ENCODE measurements at places on chromosomes 11 and 22.

DNA sequence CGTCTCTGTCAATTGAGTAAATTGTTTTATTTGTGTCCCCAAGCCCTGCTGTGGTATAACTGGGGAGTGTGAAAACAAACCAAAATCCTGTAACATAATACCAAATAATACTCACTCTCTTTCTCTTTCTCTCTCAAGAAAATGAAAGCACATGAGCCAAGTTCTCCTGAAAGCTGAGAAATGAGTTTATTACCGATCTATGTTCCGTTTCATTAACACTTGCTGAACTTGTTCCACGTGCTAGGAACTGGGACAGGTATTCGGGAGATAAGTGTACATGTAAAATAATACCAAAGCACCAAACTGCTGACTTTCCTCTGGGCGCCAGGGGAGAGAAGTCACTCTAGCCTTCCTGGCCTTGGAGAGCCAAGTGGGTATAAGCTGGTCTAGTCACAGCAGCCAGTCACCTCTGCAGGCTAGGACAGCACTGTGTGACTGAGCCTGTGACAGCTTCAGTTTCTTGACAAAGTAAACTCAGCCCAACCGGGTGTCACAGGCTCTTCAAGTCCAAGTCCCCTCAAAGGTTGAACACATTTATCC lies 23.1 kb downstream of the CD6 start:
- DNase-seq: no peak

DNA sequence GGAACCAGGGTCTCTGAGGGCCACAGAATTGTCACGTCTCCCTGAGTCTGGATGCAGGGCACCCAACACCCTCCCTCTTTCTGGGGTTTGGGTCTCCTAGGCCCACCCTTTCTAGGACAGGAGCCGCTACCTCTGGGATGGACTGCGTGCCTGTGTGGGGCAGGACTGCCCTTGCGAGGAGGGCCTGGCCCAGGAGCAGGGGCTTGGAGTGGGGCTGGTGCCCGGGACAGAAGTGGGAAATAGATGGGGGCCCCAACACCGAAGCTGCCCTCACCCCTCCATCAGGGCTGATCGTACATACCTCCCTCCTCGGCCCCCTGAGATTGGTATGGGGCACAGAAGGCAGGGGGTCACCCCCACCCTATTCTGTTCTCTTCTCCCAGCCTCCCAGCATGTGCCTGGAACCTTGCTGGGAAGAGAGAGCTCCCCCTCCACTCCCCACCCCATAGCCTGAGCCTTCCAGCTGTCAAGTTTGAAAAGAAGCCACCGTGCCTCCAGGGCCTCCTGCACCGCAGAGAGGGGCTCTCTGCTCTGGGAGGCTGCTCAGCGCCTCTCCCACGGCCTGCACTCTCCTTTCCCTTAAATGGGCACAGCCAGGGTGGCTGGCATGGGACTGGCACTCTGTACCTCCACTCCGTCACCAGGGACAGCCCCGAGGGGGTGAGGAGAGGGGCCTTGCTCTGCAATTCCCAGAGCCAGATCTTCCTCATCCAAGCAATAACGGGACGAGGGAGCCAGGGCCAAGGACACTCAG lies 1.8 kb downstream of the LRRC10B start:
- DNase-seq: no peak

DNA sequence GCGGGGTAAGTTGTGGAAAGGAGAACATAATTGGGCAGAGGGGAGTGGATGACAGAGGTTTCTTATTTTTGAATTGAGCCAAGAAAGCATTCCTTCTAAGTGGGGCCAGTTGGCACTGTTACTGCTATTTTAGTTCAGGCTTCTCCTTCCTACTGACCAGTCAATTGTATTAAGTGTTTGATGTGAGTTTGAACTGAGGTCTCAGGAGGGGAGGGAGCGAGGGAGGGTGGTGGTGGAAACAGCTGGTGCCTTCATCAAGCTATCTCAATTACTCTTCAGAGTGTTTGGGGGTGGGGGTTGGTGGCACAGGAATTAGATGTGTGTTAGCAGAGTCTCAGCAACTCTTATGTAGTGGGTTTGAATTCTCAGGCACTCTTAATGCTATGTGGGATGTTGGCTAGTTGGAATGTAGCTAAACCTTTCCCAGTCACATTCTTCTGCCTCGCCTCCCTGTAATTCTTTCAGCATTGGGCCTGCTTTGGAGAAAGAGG lies 14.5 kb downstream of the CTNND1 start:
- DNase-seq: no peak

DNA sequence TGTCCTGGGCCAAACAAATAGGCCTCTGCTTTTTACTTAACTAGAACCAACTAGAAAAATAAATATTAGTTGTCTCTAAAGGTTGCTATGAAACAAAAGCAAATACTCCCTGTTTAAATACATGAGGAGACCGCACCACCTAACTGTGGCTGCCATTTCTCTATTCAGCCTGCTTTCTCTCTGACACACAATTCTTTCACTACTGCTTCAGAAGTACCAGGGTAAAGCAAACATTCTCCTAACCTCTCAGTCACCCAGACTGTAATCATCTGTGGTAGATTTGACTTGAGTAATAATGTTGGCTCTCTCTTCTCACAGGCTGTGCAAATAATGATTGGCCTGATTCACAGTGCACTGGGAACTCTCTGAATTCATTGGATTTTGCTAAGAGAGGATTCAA lies 41.0 kb upstream of the MS4A8 start:
- no peak for DNase-seq

GRCh38 chr22:41445129-41446056 lies 1.2 kb downstream of the TOB2 start:
- DNase-seq: no peak

DNA sequence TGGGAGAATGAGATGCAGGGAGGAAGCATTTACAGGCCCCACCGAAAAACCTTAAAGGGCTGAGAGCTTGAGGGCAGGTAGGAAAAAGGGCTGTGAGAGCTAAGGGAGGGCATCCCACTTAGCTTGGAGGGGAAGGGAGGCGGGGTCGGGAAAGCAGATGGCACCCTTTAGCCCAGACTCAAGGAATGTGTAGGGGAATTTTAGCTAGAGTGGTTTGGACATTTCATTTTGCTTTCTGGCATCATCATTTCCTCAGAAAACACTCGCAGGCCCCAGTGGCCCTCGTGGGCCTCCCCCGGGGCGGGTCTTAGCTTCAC lies 846 bp upstream of the STIM1 start:
- no peak for DNase-seq

GRCh38 chr11:64245797-64246620 lies 734 bp downstream of the PPP1R14B start:
- peak; percentile 74 for DNase-seq

DNA sequence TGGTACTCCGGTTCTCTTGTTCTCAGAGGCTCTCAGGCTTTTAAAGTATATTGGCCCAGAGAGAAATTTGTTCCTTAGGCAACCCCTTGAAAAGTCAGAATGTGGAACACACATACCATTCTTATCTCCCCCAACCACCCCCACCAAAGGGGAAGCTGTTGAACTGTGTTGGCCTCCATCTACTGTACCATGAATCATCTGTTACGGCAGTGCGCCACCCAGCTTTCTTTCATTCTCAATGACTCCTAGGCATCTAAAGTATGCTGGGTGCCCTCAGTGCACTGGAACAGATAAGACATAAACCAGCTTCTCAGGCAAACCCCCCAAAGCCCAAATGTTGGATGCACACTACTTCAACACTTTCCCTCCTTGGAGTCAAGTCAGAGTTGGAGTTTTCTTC lies 696.2 kb upstream of the TENM4 start:
- DNase-seq: no peak

- DNase-seq: peak; percentile 14
Measured at GRCh38 chr11:106585061-106585460, 433.2 kb downstream of the GUCY1A2 start.

- no peak for DNase-seq
Measured at GRCh38 chr22:47878460-47878859, 1116.0 kb downstream of the TBC1D22A start.

- DNase-seq: no peak
Measured at GRCh38 chr11:57786436-57786835, 24.8 kb downstream of the CTNND1 start.

- DNase-seq: no peak
Measured at GRCh38 chr11:118656563-118657165, 22.8 kb downstream of the TREH start.

DNA sequence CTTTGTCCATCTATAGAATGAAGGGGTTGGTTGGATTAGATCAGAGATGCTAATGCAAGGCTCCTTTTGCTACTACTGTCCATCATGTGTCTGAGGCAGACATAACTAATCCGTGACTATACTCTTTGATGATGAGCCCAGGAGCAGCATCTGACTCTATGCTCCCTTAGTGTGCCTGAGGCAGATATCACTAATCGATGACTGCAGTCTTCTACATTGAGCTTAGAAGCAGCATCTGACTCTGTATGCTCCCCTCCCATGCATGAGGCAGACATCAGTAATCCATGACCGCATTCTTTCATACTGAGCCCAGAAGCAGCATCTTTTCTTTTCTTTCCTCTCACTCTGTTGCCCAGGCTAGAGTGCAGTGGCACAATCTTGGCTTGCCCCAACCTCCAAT lies 4.2 kb downstream of the TCN2 start:
- no peak for DNase-seq
